ENCODE measurements at places on chromosomes 5 and 9. TPM values are rescaled to one million over a fixed set of nuclear protein-coding genes. Genes with fewer than 3 reads are reported as not detected.

The TEX48 gene
- polyA plus RNA-seq, result not detected

The BOD1 gene
- 206 TPM for polyA plus RNA-seq

The PAIP2 gene
- 181 TPM for polyA plus RNA-seq

The PTGDS gene
- polyA plus RNA-seq, result 2.0 TPM

The BNC2 gene
- 1.2 TPM for polyA plus RNA-seq

The FAM221B gene
- polyA plus RNA-seq, result not detected

The PROB1 gene
- polyA plus RNA-seq, result 1.2 TPM

The FRMPD1 gene
- polyA plus RNA-seq, result 0.35 TPM

The RNF183 gene
- not detected for polyA plus RNA-seq

The NTRK2 gene
- polyA plus RNA-seq, result 14.2 TPM

The NR4A3 gene
- 3.3 TPM for polyA plus RNA-seq

The ENTPD8 gene
- polyA plus RNA-seq, result not detected

Measured in neural cell (in vitro differentiated cells).